ENCODE measurements at places on chromosomes 2 and 18.

GRCh38 chr2:1360557-1361250 lies 52.6 kb upstream of the TPO start:
- no peaks in the 10 kb centered on the region for H3K27me3 ChIP-seq
- DNase-seq = no peak
- no peaks in the 10 kb centered on the region for H3K36me3 ChIP-seq
- no peak overlapping the region for H3K27ac ChIP-seq
- H3K4me3 ChIP-seq = no peak overlapping the region

DNA sequence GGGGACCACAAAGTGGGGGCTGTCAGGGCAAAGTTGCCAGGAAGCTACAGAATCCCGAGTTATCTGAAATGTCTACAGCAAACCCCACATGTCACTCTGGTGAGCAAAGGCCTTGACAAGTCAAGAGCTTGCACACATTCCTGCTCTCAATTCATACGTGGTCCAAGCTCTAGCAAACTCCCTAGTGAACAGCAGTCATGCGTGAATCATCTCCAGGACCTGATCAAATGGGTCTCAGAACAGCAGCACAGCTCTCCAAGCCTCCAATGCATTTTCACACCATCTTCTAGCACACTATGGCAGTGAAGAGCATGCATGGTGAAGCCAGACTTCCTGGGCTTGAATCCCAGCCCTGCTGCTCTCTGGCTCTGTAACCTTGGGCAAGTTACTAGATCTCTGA lies 68.5 kb downstream of the MYO5B start:
- DNase-seq = no peak
- no peak overlapping the region for H3K4me3 ChIP-seq
- H3K27ac ChIP-seq = no peak overlapping the region

DNA sequence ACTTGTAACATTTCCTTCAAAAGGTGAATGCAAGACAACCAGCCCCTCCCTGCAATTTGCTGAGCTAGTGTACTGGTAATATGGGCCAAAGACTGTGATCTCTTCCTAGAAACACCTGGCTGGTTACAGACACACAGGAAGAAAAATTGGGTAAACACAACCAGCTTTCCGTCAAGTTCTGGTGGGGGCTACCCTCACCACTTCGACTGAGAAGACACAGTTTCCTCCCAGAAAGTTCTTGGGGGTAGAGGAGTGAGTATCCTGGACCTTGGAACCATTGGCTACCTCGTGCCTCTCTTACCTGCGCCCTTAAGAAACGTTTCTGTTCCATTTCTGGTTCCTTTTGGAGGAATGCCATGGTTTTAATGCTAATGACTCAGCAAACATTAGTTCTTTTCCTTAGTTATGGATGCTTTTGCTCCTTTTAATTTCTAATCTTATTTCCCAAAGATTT lies 120.9 kb upstream of the DLX2 start:
- H3K4me1 ChIP-seq = no peaks in the 10 kb centered on the region
- no peak overlapping the region for H3K4me3 ChIP-seq
- H3K36me3 ChIP-seq = no peaks in the 10 kb centered on the region
- no peak overlapping the region for H3K27ac ChIP-seq

DNA sequence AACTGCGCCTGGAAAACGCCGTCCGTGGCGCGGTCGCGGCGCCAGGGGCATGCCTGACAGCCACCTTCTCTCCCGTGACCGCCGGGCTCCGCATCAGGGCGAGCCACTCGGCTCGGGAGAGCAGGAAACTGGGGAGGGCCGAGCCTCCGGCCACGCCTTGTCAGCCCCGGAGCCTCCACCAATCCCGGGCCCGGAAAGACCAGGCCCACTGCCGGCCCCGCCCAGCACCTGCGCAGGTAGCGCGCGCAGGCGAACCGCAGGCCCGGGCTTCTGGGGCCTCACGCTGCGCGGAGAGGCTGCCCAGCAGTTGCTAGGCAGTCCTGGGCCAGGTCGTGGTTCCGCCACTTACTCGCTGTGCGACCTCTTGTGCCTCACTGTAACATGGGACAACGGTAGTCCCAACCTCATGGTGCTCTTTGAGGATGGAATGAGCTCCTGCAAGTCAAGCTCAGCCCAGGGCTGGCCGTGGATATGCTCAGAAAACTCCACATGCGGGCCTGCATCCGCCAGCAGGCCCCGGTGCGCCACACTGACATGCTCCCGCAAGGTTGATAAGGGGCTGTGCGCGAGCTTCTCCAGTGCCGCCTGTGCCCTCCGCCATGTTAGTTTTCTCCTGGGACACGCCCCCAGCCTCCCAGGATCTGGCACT lies 97.1 kb downstream of the INHBB start:
- peak; percentile 44 for DNase-seq
- H3K27ac ChIP-seq = no peak overlapping the region
- H3K27me3 ChIP-seq = no peaks in the 10 kb centered on the region
- H3K4me1 ChIP-seq = peaks cover 15% of the 10 kb centered on the region
- no peaks in the 10 kb centered on the region for H3K36me3 ChIP-seq

- no peaks in the 10 kb centered on the region for H3K27me3 ChIP-seq
- H3K4me3 ChIP-seq = peak overlapping the region; percentile 98
- H3K27ac ChIP-seq = peak overlapping the region; percentile 83
Measured at GRCh38 chr2:169828141-169828811, 1.0 kb downstream of the UBR3 start.

DNA sequence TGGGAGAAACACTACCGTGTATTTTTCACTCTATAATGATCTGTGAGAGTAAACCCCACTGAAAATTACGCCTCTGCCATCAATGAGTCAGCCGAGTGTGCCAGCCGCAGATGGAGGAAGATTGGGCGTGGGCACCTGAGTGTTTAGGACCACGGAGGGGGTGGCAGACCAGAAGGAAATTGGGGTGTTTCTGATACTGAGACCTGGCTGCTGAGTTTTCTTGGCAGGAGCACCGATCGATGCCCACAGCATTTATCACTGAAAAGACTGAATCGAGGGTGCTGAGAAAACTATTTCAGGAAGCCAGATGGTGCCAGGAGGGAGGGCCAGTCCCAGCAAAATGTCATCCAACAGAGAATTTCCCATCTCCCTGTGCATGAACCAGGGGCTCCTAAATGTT lies 91.9 kb upstream of the TPO start:
- no peak for DNase-seq
- H3K36me3 ChIP-seq = no peaks in the 10 kb centered on the region
- H3K27ac ChIP-seq = no peak overlapping the region
- no peaks in the 10 kb centered on the region for H3K27me3 ChIP-seq
- no peak overlapping the region for H3K4me3 ChIP-seq
- no peaks in the 10 kb centered on the region for H3K4me1 ChIP-seq
